Dermis blood vessel endothelial cell (primary cell): ENCODE measurements at places on chromosomes 2 and 18. TPM values are rescaled to one million over a fixed set of nuclear protein-coding genes. Genes with fewer than 3 reads are reported as not detected.

UGT1A4 gene
- 0.09 TPM in 1 of 2 replicates, not detected in the other for total RNA-seq

REG1B gene
- total RNA-seq = not detected in 2 replicates

SYT4 gene
- total RNA-seq = not detected in 2 replicates

COL4A3 gene
- under 0.01 TPM in 2 replicates for total RNA-seq

AMER3 gene
- total RNA-seq = not detected in 2 replicates

POTEJ gene
- 0.34 and 0.47 TPM in 2 replicates for total RNA-seq

SF3B1 gene
- 219 and 353 TPM in 2 replicates for total RNA-seq

COLEC11 gene
- total RNA-seq = 0.79 and 0.85 TPM in 2 replicates

ACMSD gene
- 0.09 and 0.34 TPM in 2 replicates for total RNA-seq

APOB gene
- under 0.01 and 0.09 TPM in 2 replicates for total RNA-seq

CCDC138 gene
- 7.8 and 8.8 TPM in 2 replicates for total RNA-seq

BAZ2B gene
- total RNA-seq = 132 and 133 TPM in 2 replicates

POTEC gene
- not detected in 2 replicates for total RNA-seq

ANKAR gene
- 4.8 and 6.8 TPM in 2 replicates for total RNA-seq

ITPRIPL1 gene
- total RNA-seq = 7.0 and 7.7 TPM in 2 replicates

BMP10 gene
- not detected in 2 replicates for total RNA-seq

SDC1 gene
- total RNA-seq = 1.4 and 1.7 TPM in 2 replicates
